ENCODE measurements at places on chromosomes 12 and 14.

- DNase-seq = no peak
These were observed 698.7 kb upstream of the TBX3 start for GRCh38 chr12:115382681-115383080.

GRCh38 chr12:117071009-117071408 lies 28.2 kb downstream of the TESC start:
- no peak for DNase-seq

DNA sequence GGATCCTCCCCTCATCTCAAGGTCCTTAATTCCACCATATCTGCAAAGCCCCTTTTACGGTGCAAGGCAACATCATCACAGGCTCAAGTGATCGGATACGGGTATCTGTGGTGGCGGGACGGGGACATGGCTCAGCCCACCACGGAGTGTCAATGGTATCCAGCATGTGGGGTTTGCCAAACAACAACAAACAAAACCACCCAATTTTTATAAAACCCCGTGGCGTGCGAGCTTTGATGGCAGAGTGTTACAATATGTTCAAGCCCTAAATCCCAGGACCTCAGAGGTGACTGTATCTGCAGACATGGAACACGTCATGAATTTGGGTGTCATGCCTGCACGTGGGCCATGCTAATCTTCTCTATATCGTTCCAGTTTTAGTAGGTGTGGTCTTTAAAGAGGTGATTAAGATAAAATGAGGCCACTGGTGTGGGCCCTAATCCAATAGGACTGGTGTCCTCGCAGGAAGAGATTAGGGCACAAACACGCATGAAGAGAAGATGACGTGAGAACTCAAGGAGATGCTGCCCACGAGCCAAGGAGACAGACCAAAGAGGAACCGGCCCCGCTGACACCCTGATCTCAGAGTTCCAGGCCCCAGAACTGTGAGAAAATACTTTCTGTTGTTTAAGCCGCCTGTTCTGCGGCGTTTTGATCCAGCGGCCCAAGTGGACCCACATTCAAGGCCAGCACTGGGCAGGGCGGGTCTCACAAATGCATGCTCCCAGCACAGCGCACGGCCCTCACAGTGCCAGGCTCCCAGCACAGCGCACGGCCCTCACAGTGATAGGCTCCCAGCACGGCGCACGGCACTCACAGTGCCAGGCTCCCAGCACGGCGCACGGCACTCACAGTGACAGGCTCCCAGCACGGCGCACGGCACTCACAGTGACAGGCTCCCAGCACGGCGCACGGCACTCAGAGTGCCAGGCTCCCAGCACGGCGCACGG lies 6.7 kb upstream of the GOLGA3 start:
- no peak for DNase-seq

- no peak for DNase-seq
These were observed 144.8 kb downstream of the ASCL1 start for GRCh38 chr12:103102225-103102744.

DNA sequence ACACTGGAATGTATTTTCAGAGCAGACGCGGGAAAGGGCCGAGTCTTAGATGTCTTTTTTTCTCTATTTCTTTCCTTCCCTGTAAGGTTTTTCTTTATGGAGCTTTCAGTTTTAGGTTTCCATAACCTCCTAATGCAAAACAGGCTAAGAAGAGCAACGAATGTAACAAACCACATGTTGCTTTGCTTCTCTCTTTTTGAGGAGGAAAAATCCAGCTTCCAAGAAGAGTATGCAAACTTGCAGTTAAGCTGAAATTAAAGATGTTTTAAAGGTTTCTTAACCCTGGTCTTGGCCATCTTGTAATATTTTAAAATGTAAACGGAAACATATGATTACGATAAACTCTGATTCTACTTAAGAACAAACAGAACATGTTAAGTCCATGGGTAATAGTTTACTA lies 86.9 kb downstream of the PRICKLE1 start:
- no peak for DNase-seq
